A549 treated with ZK216348 at 1 μM for 4 hours (cell line): ENCODE measurements at places on chromosomes 7 and 10. TPM values are rescaled to one million over a fixed set of nuclear protein-coding genes. Genes with fewer than 3 reads are reported as not detected.

FHIP2A gene
- 5.6 to 12.4 TPM (median 10.3 TPM) in 5 replicates for total RNA-seq

IGF2BP3 gene
- 19.2 to 34.3 TPM (median 24.8 TPM) in 5 replicates for total RNA-seq

GPR85 gene
- not detected in 5 replicates for total RNA-seq

MRC1 gene
- total RNA-seq, result not detected in 5 replicates
